CD8-positive, alpha-beta memory T cell (primary cell): ENCODE measurements at places on chromosomes 1 and 21.

GRCh38 chr1:118291661-118292060 is 106.6 kb upstream of the SPAG17 start:
- DNase-seq, result no peak

GRCh38 chr1:41101950-41102607 is 80.6 kb upstream of the SLFNL1 start:
- DNase-seq, result no peak

DNA sequence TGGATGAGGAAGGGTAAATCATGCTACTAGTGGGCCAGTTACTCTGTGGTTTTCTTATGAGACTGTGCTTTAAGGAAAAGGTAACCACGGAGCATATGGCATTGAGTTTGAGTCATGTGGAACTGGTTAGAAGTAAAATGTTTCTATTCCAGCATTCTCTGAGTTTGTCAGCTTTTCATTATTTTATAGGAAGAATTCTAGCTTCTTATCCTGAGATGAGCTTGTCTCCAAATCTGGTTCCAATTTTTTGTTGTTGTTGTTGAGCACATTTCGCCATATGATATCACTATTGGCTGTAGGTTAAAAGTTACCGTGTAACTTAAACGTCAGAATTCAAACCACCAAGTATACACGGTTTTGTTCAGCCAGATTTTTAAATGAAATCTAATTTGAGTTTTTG is 69.9 kb downstream of the ATF6 start:
- DNase-seq, result no peak

DNA sequence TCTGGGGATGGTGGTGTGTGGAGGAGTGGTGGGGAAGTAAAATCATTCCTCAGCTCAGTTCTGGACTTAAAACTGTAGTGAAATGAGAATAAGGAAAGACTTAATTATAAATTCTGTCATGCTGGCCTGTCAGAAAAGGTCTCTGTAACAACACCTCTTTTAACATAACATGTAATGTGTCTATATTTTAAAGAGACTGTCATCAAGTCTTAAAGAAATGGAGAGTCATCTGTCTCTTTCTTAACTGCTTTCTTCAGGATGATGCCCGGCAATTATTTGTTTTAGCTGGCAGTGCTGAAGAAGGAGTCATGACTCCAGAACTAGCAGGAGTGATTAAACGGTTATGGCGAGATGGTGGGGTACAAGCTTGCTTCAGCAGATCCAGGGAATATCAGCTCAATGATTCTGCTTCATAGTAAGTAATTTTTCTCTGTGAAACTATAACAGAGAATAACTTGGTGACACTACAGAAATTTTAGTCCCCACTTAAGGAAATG is 30.6 kb downstream of the GNAI3 start:
- DNase-seq, result no peak

DNA sequence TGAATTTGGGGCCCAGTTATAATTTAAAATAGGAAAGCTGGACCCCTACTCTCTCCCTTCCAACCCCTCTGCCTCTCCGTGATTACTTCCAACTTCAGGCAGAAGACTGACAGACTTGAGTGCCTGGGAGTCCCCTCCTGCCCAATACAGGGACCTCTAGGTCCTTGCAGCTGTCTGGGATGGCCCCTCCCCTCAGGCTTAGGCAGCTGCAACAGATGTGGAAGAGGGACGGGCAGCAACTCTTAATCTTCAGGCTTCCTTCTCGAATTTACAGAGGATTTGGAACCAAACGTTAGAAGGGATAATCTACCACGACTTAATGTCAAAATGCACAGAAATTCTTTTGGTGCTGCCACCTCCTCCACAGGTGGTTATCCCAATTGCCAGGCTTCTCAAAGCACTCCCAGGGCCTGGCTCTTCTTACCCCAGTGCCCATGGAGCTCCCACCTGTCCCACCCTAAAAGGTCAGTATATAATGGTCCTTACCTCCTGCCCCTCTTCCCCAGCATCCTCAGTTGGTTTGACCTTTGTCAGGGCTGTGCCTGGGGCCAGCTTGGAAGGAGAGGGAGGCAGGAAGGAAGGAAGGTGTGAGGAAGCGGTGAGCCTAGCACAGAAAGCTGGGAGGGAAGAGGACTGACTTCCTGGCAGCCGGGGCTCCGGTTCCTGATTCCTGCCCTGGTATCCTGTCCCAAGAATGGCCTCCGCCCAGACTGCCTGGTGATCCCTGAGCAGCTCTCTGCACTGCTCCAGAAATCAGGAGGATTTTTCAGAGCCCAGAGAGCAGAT is 2.8 kb downstream of the PEA15 start:
- DNase-seq, result no peak

DNA sequence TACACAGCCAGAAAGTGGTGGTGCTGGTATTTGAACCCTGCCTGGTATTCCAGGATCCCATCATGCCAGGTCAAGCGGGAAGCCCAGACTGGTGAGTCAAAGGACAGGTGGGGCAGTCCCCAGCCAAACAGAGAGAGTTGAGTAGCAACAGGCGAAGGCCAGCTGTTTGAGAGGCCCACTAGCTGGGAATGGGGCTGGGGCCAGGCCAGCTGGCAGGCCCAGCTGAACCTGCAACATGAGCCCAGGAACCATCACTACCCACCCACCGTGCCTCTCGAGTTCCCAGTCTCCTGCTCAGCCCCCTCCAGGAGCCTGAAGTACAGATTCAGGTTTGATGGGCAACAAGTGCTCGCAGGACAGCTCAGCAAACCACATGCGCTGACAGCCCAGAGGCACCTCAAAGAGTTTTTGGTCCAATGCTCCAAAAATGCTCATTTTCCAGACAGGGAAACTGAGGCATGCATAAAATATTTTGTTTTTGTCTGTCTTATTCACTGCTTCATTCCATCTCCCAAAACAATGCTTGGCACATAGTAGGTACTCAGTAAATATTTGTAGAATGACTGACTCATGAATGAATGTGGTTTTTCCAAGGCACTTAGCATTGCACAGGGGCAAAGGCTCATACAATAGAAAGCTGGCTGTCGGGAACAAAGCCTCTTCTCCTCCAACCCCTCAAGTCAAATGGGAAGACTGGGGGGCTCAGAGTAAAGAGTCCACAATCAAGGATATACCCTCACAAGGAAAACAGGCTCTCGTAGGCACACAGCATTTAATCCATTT is 42.5 kb upstream of the CLIC4 start:
- no peak for DNase-seq

- no peak for DNase-seq
Measured at GRCh38 chr1:160638926-160639325, 7.9 kb downstream of the SLAMF1 start.

GRCh38 chr1:6275826-6276782 is 15.2 kb upstream of the GPR153 start:
- no peak for DNase-seq
